SW480 (cell line): ENCODE measurements at places on chromosomes 11 and 22.
A peak's percentile ranks its signal among the peaks of the same experiment; 100 is the strongest.

- no peak for DNase-seq
Observed at GRCh38 chr11:43853781-43854180, 26.9 kb upstream of the ALKBH3 start.

DNA sequence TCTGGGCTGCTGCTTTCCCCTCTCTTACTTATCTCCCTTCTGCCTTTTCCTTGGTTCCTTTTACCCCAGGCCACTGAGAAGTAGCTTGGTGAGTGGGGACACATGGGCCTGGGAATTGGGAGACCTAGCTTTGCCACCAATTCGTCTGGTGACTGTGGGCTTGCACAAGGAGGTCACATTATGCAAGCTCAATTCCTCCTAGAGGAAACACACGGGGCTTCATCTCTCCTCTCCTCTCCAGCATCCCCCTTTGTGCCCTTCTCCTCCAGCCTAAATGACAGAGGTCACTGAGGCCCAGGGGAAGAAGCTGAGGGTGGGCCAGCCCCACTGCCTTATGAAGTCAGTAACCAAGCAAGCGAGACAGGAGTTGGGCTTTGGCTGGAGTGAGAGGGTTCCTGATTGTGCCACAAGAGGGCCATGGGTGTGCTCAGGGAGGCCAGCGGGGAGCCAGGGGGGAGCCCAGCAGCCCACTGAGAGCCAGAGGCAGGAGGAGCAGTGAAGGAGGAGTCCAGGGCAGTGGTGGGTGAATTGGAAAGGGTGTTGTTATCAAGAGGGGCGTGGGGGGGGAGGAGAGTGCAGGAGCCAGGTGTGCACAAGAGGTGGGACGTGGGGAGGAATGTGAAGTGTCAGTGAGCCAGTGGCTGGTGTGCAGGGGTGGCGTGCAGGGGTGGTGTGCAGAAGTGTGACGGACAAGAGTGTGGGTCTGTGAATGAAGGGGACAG lies 2.0 kb downstream of the CLCF1 start:
- peak; percentile 54 for DNase-seq

DNA sequence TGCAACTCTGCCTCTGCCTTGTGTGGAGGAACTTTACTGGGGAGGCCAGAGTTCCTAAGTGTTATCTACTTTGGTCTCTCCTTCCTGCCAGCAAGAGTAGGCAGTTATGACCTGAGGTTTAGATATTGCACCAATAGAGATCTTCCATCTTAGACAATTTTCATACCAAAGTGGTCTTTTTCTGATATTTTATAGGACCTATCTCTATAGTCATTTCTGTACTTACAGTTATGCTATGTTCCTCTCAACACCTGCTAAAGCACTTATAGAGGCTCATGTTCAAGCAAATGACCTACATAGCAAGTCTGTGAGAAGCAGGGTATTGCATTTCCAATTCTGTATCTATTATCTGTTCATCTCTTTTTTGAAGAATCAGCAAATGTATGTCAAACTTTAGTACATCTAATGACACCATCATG lies 80.8 kb downstream of the HORMAD2 start:
- DNase-seq: no peak

GRCh38 chr22:44884968-44885805 lies 124.6 kb downstream of the PHF21B start:
- DNase-seq: peak; percentile 42

DNA sequence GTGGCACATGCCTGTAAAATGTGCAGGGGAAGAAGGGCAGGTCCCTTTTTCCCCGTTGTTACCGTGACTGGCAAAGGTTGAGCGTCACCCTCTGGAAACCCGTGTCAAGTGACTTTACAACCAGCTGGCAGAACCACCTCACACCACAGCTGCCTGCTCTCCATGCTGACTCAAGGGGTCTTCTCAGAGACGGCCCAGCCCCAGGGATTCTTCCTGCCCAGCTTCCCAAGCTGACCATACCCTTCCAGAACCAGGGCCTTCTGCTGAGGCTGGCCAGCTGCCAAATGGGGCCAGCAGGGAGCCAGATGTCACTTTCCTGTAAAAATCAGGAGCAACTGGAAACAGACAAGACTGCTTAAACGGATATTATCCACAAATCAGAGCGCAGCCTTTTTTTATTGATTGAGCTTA lies 6.3 kb downstream of the PC start:
- no peak for DNase-seq

DNA sequence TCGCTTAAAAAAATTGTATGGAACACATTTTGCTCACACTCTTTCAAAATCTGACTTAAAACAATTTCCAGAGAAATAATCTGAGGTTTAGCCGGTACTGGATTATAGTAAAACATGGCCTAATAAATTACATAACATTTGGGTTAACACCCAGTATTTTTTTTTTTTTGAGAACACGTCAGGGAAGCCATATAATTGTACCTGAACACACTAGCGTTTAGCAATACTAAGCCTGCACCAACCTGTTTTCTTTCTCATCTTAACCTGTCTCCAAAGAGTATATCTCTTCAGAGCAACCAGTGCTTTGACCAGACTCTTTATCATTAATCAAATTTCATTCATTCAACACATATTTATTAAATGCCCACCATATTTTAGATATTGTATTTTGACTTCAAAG lies 2.0 kb upstream of the POGLUT3 start:
- DNase-seq: no peak

GRCh38 chr11:1840780-1841480 lies 2.1 kb downstream of the TNNI2 start:
- DNase-seq: no peak

DNA sequence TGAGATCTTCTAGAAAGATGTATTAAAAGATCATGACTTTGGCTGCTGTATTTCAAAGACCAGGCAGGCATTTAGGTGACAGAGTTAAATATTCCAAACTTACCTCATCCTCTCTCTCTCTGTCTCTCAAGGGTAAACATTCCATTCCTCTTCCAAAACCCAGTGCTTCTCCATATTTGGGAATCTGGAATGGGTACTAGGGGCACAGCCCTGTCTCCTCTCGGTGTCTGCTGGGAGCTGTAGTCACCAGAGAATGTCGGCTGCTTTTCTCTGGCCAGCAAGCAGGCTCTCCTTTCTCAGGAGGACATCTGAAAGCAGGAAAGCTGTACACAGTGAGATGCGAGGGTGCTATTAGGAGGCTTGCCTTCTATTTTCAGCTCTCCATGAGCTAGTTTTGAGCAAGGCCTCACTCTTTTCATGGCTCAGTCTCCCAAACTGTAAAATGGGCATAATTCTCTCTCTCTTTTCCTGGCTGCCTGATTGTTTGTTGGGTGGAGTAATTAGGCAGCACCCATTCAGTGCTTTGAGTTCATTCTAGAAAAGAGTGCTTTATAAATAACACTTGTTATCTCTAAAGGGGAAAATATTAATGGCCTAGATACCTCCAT lies 9.3 kb upstream of the PEX26 start:
- DNase-seq: no peak

DNA sequence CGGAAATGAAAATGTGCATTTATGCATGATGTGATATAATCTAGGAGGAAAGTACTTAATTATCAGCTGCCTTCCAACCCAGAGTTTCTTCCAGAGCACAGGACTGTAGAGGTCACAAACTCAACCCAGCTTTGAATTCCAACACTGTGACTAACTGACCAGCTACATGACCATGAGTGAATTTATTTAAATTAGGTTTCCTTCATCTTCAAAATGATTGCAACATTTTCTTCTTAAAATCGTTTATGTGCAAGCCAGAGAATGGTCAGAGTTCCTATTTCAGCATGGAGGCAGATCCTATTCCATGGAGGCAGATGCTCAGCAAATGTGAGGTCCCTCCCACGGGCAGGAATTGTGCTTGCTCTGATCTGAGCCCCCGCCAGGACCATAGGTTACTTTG lies 42.4 kb downstream of the OSBP start:
- DNase-seq: no peak

- DNase-seq: no peak
Observed at GRCh38 chr22:40958299-40958698, 7.1 kb downstream of the RBX1 start.

DNA sequence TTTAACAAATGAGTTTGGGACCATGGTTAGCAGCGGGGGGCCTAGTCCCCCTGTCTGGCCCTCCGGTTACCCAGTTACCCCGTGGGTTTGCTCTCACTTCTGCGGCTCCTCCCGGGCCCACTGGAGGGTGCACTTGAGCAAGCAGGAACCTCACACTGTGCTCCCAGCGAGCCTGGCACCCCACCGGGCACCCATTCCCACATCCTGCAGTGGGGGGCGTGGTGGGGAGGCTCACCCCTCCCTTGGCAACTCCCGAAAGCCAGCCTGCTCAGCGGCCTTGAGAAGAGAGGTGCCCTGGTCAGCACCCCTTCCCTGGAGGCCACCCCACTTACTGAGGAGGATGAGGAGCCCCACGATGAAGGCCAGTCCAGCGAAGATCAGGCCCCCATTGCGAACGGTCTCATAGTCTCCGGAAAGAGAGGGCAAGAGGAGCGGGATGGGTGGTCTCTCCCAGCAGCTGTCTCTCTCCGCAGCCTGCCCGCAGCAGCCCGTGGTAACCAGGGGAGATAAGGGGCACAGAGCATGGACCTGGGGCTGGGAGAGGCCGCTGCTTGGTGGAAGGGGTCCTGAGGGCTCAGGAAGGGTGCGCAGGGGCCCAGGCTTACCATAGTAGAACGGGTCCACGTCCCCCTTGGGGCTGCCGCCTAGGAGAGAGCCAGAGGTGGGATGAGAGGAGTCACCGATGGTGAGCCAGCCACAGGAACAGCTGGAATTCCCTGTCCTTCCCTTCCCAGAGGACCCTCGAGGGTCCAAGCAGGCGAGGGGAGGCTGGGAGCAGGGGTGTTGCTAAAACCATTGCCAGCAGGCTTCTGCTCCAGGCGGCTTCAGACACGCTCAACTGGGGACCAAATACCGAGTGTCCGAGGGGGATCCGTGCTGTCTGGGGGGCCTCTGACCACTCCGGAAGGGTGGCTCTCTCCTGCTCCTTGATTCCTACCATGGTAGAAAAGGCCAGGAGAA lies 2.2 kb downstream of the FXYD2 start:
- no peak for DNase-seq

GRCh38 chr11:6142936-6143335 lies 27.2 kb downstream of the OR52B2 start:
- no peak for DNase-seq

DNA sequence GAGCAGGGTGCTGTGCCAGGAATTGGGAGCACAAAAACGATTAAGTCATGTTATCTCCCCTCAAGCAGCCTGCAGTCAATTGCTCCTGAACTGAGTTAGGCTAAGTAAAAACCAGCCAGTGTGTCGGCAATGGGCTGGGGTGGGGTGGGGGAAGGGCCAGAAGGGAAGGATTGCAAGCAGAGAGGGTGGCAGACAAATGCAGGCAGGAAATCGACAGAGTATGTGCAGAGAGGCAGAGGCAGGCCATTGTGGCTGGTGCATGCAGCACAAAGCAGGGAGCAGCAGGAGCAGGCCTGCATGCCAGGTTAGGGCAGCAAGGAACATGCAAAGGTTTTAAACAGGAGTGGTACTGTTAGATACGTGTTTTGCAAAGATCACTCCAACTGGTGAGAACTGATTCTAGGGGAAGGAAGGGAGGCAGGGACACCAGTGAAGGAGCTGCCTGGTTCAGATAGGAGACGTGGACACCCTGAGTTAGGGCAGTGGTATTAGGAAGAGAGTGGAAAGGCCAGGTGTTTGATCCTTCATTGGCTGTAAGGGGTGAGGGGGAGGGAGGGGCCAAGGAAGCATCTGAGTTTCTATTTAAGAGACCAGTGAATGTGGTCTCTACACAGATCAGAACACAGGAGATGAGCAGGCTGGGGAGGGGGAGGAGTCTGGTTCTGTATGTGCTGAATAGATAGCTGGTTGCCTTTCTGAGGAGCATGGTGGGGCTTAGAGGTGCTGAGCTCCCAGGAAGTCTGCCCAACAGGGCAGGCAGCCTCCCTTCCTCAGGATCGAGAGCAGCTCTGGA lies 70.8 kb upstream of the PHOX2A start:
- DNase-seq: no peak

DNA sequence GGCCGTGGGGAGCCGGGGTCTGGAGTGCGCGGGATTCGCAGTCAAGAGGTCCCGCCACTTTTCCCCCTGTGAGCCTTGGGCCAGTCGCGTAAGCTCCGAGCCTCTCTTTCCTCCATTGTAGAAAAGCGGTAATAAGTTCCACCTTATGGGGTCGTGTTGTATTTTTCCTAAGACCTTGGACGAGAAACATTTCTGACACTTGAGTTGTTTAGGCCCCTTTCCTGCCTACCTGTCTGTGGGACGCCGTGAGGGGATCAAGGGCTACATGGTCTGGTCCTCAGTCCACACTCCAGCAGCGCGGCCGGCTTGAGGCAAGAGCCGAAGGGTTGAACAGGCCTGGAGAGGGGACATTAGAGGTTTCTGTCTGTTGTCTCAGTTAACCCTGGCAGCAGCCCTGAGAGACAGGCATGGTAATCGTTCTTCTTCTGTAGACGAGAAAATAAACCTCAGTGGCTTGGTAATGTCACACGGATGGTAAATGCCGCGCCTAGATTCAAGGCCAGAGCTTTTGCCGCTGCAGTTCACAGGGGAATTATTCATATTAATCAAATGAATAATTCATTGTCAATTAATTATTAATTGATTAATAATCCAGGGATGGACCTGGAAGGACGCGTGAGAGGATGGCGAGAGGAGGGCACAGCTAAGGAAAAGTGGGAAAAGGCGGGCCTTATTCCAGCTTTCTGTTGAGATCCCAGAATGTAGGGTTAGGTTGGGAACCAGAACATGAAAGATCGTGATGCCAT lies 545 bp downstream of the FEN1 start:
- DNase-seq: no peak

DNA sequence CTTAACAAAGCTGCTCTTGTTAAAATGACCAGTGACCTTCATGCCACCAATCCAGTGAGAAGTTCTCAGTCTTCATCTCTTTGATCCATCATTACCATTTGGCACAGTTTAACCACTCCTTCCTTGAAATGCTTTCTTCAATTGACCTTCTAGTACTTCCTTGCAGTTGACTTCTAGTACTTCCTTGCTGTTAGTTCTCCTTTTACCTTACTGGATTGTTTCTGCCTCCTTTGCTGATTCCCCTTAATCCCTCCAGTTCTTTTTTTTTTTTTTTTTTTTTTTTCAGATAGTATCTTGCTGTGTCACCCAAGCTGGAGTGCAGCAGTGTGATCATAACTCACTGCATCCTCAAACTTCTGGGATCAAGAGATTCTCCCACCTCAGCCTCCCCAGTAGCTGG lies 66.0 kb upstream of the HORMAD2 start:
- DNase-seq: peak; percentile 30

DNA sequence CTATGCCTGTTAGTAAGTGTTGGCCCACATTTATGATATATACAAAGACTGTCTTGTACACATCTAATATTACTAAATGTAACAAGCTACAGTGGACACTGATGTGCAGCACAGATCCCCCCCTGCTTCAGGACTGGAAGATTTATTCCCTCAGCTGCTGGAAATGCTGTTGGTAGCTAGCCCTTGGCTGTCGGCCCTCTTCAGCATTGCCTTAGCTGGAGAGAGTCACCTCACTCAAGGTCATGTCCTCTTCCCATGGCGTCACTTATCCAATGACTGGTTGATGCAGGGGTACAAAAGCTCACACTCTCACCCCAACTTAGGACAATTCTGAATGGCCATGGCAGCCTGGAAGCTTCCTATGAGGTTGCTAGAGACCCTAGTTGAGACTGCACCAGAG lies 312.7 kb downstream of the SOX6 start:
- DNase-seq: no peak
